ELR (cell line): ENCODE measurements at places on chromosomes 3 and 15.

DNA sequence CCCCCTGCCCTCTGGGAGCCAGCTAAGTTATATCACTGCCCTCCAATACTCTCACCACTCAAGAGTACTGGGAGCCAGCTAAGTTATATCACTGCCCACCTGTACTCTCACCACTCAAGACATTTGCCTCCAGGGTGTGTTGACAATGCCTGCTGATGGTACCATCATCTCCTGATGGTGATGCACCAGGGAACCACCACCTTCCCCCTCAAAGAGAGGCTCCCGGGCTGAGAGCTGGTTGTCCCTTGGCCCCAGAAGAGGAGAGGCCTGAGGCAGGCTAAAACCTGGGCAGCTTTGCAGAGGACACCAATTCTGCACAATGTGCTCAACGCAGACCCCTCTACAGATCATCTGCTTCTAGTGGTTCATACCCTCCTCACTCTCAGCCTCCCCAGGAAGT is 7.5 kb upstream of the HAPLN3 start:
- no peak for DNase-seq

DNA sequence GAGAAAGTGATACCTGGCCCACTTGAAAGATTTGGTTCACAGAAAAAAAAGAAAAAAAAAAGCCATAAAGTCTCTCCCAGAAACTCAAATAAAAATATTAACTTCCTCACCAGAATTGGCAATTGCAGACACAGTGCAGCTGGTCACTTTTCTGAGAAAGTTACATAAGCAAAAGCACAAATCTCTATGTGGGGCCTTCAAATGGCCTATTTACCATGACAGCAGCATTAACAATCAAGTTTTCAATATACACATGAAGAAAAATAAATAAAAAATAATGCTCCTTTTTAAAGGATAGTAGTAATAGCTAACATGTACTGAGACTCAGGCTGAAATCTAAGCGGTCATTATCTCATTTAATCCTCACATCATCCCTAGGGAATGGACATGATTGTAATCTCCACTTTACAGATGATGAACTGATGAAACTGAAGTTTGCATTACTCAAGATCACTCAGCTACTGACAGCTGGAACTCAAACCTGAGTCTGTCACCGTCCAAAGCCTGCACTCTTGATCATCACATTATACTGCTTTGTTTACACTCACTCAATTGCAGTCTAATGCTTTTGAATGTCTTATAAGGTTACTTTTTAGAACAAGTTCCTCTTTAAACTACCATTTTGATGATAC is 3.3 kb downstream of the NPTN start:
- no peak for DNase-seq

DNA sequence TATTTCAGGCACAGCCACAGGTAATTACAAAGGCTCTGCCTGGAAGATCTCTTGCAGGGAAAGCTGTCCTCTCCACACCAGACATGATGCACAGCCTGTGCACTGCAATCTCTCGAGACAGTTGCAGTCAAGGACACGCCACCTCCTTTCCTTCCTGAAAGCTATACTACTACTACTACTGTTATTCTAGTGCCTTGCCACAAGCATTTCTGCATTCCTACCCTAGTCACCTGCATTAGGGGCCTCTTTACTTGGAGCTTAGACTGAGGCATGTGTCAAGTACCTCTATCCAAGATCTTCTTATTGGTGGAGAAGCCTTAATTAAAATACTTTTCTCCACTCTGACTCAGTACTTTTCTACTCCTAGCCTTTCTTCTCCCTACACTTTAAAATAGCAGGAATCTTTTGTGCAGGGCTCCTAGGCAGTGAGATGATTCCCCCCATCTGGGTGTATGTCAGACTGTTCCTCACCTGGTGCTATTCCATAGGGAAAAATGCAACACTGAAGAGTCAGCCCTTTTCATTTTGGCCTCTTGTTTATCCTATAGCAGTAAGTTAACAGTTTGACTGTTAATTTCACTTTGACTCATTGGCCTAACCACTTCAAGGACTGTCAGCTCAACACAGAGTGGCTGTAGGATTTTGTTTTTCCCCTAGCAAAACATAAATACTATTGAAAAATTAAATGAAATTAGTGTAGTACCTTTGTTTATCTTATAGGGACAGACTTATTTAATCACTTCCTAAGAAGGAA is 78.9 kb downstream of the ESYT3 start:
- DNase-seq: no peak

GRCh38 chr3:101311676-101312075 is 8.7 kb downstream of the IMPG2 start:
- no peak for DNase-seq

DNA sequence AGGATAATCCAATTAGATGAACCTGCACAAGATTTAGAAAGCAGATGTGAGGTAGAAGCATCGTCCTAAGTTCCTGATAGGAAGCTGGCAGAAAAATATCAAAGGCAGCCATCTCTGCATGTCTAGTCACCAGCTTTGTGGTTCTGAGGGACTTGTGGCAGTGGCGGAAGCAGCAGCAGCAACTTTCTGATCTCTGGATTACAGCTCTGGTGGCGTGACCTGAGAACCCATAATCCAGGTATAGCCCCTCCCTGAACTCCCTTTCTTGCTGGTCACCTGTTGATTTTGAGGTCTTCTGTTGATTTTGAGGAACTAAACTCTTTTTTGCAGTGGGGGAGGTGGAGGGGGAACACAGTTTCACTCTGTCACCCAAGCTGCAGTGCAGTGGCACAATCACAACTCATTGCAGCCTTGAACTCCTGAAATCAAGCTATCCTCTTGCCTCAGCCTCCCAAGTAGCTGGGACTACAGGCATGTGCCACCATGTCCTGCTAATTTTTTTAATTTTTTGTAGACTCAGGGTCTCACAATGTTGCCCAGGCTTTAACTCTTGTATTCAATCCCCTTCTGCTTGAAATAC is 7.9 kb downstream of the FSIP1 start:
- DNase-seq: no peak

- DNase-seq: no peak
Measured at GRCh38 chr3:175404027-175404426, 544.9 kb downstream of the NAALADL2 start.
